Panc1 (cell line): ENCODE measurements at places on chromosomes 13 and 19.

DNA sequence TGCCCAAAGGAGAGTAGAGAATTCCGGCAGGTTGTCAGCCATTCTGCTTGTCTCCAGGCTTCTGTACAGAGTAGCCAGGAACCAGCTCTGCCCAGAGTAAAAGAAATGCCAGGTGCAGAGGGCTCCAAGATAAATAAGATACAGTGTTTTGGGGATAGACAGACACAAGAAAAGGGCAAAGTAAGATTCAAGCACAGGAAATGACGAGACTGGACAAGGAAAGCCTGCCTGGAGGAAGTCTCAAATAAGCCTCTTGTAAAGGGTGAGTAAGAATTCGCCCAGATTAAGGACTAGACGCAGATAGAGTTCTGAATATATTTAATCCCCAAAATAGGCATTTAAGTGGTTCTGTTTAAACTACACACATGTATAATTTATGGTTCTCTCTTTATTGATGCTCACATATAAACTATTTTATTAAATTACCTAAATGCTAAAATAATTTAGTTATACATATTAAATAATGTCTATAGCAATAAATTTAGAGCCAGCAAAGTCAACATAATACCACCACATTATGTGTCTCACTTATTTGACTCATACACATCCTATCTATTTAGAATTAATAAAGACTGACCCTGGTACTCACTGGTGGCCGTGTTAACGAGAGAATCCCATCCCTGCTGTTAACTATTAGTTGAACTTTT is 98.4 kb upstream of the RAP2A start:
- DNase-seq = no peak

GRCh38 chr13:21696865-21697448 is 26.1 kb downstream of the FGF9 start:
- no peak for DNase-seq

DNA sequence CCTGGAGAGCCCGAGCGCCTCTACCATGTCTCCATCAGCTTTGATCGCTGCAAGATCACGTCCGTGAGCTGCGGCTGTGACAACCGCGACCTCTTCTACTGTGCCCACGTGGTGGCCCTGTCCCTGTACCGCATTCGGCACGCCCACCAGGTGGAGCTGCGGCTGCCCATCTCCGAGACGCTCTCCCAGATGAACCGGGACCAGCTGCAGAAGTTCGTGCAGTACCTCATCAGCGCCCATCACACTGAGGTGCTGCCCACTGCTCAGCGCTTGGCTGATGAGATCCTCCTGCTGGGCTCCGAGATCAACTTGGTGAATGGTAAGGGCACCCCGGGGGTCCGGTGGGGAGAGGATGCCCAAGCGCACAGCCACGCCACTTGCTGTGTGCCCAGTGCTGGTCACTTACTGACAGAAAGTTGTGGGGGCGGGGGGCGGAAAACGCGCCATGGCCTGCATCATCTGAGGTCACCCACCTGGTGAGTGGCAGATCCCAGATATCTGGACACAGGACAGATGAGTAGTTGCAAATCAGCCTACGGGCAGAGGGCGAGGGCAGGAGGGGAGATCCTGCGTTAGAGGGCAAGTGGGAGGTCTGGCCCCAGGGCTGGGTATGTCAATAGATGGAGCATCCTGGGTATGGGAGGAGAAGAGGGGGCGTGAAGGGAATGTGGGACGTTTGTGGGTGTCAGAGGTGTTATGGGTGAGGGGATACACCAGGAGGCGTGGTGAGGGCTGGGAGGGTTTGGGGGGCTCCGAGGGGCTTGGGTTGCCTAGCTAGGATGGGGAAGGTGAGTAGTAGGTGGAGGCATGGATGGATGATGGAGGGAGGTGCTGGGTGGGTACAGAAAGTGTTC is 9.8 kb downstream of the ZSWIM4 start:
- DNase-seq = no peak

- DNase-seq = no peak
Observed at GRCh38 chr13:30299786-30300185, 7.6 kb downstream of the KATNAL1 start.

GRCh38 chr13:100673376-100673712 is 1.3 kb downstream of the TMTC4 start:
- no peak for DNase-seq

- DNase-seq = no peak
Observed at GRCh38 chr19:51354742-51355148, 11.4 kb downstream of the ETFB start.

- peak; percentile 80 for DNase-seq
Observed at GRCh38 chr13:44313674-44314073, 60.0 kb upstream of the SERP2 start.

DNA sequence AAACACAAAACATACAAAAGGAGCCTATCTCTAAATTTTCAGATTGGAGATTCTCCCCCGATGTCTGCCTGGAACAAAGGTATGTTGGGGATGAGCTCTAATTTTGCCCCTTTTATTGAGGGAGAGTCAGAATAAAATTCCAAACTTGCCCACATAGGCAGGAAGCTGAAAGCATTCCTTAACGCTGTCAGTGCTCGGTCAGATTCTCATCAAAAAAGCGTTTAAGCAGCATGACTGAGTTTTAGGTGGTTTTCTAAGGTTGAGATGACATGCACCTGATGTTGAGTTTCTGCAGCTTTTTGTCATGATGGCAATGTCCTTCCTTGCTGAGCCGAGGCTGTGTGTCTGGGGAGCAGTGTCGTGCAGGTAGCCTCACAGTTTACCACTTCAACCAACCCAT is 48.4 kb upstream of the MEDAG start:
- no peak for DNase-seq

- DNase-seq = no peak
Observed at GRCh38 chr13:100521851-100522617, 66.6 kb downstream of the GGACT start.

DNA sequence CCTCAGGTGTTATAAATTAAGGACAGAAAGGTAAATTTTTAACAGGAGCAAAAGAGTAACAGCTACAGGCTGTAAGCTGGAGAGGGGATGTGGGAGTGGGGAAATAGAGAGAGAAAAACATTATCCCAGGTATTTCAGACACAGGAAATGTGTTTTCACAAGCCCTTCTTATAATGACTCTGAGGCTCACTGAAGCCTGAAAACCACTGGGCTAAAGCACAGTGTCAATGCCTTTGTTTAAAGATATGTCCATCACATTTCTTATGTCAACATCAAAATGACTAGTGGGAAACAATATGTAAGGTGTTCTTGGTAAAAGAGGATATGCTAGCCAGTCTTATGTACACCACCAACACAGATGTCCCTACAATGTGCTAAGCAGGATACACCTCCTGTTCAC is 365.9 kb downstream of the FGF14 start:
- DNase-seq = no peak

GRCh38 chr13:89966524-89966923 is 1381.0 kb upstream of the MIR17HG start:
- no peak for DNase-seq

DNA sequence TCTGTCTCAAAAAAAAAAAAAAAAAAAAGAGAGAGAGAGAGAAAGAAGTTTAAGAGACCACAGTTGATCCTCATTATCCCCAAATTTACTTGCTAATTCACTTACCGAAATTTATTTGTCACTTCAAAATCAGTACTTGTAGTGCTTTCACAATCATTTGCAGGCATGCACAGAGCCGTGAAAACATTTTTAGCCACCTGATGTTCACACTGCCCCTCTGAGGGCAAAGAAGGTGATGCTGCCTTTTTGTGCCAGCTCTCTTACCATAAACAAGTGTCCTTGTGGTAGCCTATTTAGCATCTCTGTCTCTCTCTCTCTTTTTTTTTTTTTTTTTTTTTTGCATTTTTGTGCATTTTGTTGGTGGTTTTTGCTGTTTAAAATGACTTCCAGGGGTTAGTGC is 24.1 kb upstream of the CASP14 start:
- no peak for DNase-seq

DNA sequence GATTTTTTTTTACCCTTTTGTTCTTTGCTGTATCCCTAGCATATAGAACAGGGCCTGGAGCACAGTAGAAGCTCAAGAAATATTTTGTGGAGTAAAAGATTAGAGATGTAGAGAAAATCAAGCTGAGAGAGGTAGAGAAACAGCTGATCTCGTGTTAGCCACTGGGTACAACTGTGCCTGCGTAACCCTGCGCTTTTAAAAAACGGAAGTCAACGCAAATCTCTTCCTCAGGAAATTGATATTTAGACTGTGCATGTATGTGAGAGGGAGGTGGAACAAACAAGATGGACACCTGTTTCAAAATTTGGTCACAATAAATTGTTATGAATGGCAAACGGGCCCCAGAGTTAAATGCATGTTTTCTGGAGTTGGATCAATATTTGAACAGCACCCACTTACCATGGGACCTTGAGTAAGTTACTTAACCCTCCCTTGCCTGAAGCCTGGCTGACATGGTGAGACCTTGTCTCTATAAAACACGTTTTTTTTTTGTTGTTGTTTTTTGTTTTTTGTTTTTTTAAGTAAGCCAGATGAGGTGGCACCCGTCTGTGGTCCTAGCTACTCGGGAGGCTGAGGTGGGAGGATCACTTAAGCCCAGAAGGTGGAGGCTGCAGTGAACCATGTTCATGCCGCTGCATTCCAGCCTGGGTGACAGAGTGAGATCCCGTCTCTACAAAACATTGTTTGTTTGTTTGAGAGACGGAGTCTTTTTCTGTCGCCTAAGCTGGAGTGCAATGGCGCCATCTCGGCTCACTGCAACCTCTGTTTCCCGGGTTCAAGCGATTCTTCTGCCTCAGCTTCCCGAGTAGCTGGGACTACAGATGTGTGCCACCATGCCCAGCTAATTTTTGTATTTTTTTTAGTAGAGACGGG is 3.3 kb upstream of the EPOR start:
- no peak for DNase-seq

GRCh38 chr13:86085890-86086289 is 286.7 kb upstream of the SLITRK6 start:
- DNase-seq = no peak

GRCh38 chr13:29679396-29680053 is 84.0 kb upstream of the SLC7A1 start:
- no peak for DNase-seq

- no peak for DNase-seq
Observed at GRCh38 chr13:50635504-50635903, 208.0 kb downstream of the DLEU7 start.

GRCh38 chr13:41407380-41407779 is 50.0 kb upstream of the RGCC start:
- DNase-seq = no peak

DNA sequence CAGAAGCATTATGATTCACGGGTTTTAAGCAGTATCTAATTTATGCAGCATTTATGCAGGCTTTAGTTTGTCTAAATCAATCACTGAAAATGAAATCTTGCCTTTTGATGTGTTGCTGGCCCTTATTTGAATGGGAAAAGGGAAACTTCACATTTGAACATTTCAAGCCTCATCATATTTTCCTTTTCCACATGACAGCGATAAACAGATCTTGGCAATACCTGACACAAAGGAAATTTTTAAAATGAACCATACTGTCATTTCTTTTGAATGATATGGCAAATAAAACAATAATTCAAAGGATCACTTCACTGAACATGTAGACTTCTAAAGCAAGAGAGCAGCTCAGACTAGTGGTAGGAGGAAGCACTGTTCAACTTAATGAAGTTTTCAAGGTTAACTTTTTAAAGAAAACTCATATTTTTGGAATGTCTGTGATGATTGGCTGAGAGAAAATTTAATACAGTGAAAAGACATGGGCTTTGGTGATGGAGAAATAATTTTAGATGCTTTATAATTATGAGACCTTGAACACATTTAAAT is 198.1 kb downstream of the OXGR1 start:
- DNase-seq = no peak

DNA sequence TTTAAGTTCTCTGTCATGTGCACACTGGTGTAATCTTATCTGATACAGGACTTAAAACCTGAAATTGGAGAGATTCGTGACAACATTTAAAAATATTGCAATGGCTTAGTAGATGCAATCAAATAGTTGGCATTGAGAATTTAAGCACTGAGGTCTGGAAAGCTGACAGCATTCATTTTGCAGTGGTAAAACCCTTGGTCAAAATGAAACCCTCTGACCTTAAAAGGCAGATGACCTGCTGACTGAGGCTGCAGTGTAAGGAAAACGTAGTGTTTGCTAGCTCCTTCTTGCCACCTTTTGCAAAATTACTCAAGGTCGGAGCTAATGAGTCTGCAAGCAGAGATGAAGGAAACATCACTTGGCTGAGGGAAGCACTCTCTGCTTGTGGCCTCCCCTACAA is 150.6 kb downstream of the KCTD12 start:
- no peak for DNase-seq

GRCh38 chr19:5154799-5155426 is 185.7 kb downstream of the PTPRS start:
- no peak for DNase-seq

DNA sequence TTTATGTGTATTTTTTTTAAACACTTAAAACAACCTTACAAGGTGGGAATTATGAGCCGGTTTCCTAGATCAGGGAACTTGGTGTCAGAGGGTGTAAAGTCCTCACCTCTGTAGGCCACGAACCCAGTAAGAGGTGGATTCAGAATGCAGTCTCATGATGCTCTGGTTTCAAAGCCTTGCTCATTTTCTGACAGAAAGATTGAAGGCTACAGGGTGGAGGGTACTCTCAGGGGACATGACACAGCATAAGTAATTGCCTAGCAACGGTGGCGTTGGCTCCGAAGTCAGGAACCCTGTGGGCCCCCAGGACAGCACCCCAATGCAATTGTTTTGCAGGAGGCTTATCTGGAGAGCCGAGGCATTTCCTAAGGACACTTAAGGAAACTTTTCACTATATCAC is 794.7 kb downstream of the EFNB2 start:
- no peak for DNase-seq

- no peak for DNase-seq
Observed at GRCh38 chr19:32068793-32069192, 276.6 kb upstream of the ZNF507 start.

DNA sequence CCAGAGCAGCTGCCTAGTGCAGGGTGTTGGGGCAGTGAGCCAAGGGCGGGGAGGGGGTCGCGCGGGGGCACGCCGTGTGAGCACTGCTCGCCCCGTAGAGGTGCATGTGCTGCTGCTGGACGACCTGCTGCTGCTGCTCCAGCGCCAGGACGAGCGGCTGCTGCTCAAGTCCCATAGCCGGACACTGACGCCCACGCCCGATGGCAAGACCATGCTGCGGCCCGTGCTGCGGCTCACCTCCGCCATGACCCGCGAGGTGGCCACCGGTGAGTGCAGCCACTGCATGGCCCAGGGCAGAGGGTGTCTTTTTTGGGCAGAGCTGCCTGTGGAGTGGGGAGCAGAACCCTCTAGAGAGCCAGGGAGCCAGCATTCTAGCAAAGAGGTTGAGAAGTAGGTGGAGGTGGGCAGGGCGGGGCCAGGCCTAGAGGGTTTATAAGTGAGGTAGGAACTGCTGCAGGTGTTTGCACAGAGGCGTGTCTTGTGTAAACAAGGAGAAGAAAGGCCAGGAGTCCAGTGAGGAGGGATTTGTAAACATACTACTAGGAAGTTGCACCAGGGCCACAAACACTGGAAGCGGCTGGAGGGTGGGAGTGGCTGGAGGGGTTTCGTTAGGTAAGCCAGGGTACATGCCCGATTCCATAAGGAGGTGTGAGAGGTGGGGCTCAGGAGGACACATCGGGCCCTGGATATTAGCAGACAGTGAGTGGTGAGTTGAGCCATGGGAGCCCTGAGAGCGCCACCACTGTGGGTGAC is 21.3 kb downstream of the ARHGEF1 start:
- no peak for DNase-seq
